ENCODE measurements at places on chromosomes 1 and 21.
A peak's percentile ranks its signal among the peaks of the same experiment; 100 is the strongest.

DNA sequence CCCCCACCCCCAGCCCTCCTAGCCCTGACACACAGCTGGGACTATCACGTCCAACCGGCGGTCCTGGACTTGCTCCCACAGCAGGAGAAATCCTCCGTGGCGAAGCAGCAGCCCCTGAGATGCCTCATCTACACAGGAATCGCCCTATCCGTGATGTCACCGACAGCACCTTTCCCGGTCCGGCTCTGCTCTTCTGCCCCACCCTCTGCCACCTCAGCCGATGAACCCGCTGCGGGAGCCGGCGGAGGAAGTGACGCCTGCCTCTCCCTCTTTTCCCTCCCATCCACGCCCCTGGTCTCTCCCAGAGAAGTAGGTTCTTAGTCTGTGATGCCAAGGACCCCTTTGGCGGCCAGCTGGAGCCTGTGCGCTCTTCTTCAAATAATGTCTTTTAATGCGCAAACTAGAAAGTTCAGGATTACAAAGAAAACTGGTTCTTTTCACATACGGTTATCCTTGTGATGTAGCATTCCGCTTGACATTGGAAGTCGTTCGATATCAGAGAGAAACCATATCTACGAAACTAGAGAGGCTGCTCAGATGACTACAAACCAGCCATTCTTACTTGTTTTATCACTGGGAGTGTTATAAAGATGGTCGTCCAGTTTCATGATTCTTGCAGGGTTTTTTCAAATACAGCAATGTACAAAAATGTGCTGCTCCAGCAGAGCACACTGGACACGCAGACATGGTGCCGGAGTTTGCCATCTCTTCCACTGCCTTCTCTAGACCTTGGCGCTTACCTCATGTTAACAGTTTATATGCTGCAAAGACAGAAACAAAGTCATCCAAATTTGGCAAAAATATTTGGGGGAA lies 120.3 kb downstream of the PPIAL4G start:
- H3K36me3 ChIP-seq: no peaks in the 10 kb centered on the region
- peak overlapping the region; percentile 7 for H3K4me3 ChIP-seq
- no peaks in the 10 kb centered on the region for H3K27me3 ChIP-seq

- no peak overlapping the region for H3K4me3 ChIP-seq
- H3K27ac ChIP-seq: no peak overlapping the region
- H3K27me3 ChIP-seq: no peaks in the 10 kb centered on the region
- DNase-seq: peak; percentile 42
- H3K4me1 ChIP-seq: no peaks in the 10 kb centered on the region
These were observed 66.6 kb downstream of the TRIM11 start for GRCh38 chr1:228339766-228340685.

DNA sequence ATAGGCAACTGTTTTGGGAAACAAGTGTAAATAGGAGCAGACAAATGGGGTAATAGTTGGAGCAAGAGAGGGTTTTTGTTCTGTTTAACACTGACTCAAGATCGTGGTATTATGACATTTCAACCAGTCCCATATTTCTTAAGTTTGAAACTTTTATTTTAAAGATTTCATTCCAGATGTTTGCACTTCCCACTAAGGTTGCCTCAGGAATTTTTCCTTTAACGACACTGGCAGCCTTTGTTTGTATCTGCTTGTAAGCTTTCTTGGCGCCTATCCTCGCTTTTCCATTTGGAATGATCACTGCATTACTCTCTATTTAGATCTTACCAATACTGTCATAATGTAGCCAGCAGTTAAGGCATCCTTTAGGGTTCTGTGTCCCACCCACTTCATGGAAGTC lies 67.7 kb downstream of the ALG6 start:
- H3K27me3 ChIP-seq: no peaks in the 10 kb centered on the region
- H3K4me3 ChIP-seq: no peak overlapping the region
- H3K4me1 ChIP-seq: no peaks in the 10 kb centered on the region
- H3K36me3 ChIP-seq: no peaks in the 10 kb centered on the region

DNA sequence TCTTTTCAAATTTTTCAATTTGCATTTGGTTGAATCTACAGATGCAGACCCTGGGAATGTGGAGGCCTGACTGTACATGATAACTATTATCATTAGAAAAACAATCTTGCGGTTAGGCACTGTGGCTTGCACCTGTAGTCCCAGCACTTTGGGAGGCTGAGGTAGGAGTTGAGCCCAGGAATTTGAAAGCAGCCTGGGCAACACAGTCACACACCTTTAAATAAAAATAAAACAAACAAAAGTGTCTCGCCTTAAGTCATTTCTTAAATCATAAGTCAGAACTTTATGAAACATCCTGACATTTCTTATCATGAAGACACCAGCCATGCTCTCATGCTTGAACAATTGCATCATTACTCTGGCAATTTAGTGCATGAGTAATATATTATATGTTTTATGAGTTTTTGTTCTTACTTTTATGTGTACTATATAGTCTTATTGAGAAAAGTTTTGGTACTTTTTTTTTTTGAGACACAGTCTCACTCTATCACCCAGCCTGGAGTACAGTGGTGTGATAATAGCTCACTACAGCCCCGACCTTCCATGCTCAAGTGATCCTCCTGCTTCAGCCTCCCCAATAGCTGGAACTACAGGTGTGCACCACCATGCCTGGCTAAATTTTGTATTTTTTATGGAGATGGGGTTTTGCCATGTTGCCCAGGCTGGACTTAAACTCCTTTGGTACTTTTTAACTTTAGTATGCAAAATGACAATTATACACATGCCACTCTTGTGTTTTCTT lies 7.8 kb downstream of the TBX19 start:
- H3K4me3 ChIP-seq: no peak overlapping the region
- H3K36me3 ChIP-seq: no peaks in the 10 kb centered on the region
- DNase-seq: no peak
- H3K4me1 ChIP-seq: no peaks in the 10 kb centered on the region
- no peak overlapping the region for H3K27ac ChIP-seq

GRCh38 chr1:163535807-163536206 lies 214.1 kb downstream of the NUF2 start:
- H3K4me3 ChIP-seq: no peak overlapping the region
- no peaks in the 10 kb centered on the region for H3K36me3 ChIP-seq
- H3K27me3 ChIP-seq: no peaks in the 10 kb centered on the region
- no peak overlapping the region for H3K27ac ChIP-seq
- DNase-seq: no peak

- H3K27me3 ChIP-seq: no peaks in the 10 kb centered on the region
- no peaks in the 10 kb centered on the region for H3K36me3 ChIP-seq
- no peaks in the 10 kb centered on the region for H3K4me1 ChIP-seq
- H3K4me3 ChIP-seq: no peak overlapping the region
- no peak for DNase-seq
These were observed 23.2 kb downstream of the KANK4 start for GRCh38 chr1:62295921-62296491.

GRCh38 chr1:57599236-57599994 lies 175.6 kb upstream of the DAB1 start:
- H3K4me1 ChIP-seq: no peaks in the 10 kb centered on the region
- DNase-seq: no peak
- no peak overlapping the region for H3K4me3 ChIP-seq
- no peaks in the 10 kb centered on the region for H3K36me3 ChIP-seq
- H3K27me3 ChIP-seq: no peaks in the 10 kb centered on the region

DNA sequence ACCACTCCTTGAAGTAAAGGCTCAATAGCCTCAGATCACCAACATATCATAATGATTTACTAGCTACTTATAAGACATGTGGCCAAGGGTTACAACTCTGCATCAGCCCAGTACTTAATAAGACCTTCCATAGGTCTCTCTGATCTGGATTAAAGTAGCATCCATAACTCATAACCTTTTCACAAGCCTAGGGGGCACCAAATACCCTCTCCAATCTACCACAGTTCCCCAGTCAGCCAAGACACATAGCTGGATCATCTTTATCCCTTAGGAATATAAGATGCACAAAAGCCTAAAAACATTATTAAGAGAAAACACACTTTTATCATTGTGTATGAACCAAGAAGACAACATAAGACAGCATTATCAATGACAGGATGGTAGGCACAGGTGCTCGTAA lies 22.1 kb downstream of the SSX2IP start:
- no peaks in the 10 kb centered on the region for H3K27me3 ChIP-seq
- DNase-seq: no peak
- no peaks in the 10 kb centered on the region for H3K4me1 ChIP-seq
- H3K36me3 ChIP-seq: no peaks in the 10 kb centered on the region
- H3K27ac ChIP-seq: no peak overlapping the region
- H3K4me3 ChIP-seq: no peak overlapping the region

DNA sequence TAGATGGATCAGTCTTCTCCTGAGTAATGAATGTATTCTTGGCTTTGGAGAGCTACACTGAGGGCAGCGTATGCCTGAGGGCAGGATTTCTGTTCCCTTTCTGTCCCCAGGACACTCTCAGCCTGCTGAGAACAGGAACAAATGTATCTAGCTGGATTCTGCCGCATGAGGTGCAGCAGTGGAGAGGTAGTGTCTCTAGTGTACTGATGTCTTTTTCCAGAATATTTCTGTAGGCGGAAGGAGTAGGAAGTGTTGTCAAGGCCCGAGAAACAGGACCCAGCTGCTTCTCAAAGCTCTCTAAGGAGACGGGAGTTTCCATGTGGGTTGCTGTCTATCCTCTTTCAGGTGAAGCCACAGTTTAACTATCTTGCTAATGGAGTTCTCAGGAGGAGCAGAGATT lies 65.5 kb downstream of the MT1HL1 start:
- no peaks in the 10 kb centered on the region for H3K4me1 ChIP-seq
- no peak for DNase-seq
- no peaks in the 10 kb centered on the region for H3K36me3 ChIP-seq
- H3K27me3 ChIP-seq: no peaks in the 10 kb centered on the region
- no peak overlapping the region for H3K4me3 ChIP-seq
- H3K27ac ChIP-seq: no peak overlapping the region

DNA sequence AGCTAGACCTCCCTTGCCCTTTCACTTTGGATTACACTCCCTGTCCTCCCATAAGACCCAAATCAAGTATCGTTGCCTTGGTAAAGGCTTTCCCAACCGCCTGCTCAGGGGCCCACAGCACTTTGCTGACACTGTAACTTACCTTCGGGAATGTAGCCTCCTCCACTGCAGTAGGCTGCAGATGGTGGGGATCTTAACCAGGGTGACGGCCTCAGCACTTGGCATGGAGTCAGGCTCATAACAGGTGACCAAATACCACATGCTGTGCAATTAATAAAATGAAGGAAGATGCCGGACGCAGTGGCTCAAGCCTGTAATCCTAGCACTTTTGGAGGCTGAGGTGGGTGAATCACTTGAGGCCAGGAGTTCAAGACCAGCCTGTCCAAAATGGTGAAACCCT lies 88.7 kb upstream of the IRF2BP2 start:
- H3K27ac ChIP-seq: no peak overlapping the region
- no peaks in the 10 kb centered on the region for H3K4me1 ChIP-seq
- H3K27me3 ChIP-seq: no peaks in the 10 kb centered on the region
- DNase-seq: no peak

GRCh38 chr1:181129771-181130606 lies 41.5 kb downstream of the IER5 start:
- DNase-seq: no peak
- peak overlapping the region; percentile 76 for H3K27ac ChIP-seq
- peaks cover 30% of the 10 kb centered on the region for H3K4me1 ChIP-seq
- H3K36me3 ChIP-seq: no peaks in the 10 kb centered on the region

DNA sequence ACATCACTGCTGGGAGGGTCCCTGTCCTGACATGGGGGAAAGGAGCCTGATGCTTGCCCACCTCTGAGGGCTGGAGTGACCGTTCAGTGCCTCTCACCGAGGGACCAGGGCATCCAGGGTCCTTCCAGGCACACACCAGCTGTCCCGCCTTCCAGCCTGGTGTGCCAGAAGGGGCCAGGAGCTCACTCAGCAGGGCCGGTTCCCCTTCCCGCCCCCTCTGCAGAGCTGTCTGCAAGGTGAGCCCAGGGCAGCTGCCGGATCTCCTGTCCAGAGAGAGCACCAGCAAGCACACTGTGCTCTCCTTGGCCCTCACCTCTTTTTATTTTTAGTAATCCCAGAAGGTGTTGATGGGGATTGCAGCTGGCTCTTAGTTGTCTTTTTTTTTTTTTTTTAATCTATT lies 16.9 kb downstream of the H6PD start:
- peaks cover 13% of the 10 kb centered on the region for H3K36me3 ChIP-seq
- H3K4me1 ChIP-seq: peaks cover 2% of the 10 kb centered on the region
- no peak overlapping the region for H3K4me3 ChIP-seq
- peak overlapping the region; percentile 85 for H3K27ac ChIP-seq

GRCh38 chr1:6443339-6444115 lies 19.0 kb downstream of the ESPN start:
- peaks cover 18% of the 10 kb centered on the region for H3K4me1 ChIP-seq
- DNase-seq: no peak
- H3K4me3 ChIP-seq: no peak overlapping the region
- no peaks in the 10 kb centered on the region for H3K36me3 ChIP-seq
- peaks cover 21% of the 10 kb centered on the region for H3K27me3 ChIP-seq
- no peak overlapping the region for H3K27ac ChIP-seq

DNA sequence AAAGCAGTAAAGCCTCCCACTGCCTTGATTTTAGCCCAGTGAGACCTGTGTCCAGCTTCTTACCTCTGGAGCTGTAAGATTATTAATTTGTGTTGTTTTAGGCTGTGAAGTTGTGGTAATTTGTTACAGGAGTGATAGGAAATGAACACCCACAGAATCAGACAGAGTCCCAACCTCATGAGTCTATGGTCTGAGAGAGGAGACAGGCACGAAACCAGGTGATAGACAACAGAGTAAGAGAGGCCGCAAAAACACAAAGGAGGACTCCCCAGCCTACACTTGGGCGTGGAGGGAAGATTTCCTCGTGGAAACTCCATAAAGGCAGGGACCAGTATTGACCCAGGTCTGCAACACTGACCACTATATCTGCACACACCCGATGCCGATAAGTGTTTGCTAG lies 234.6 kb upstream of the JUN start:
- H3K4me1 ChIP-seq: peaks cover 3% of the 10 kb centered on the region
- no peak overlapping the region for H3K4me3 ChIP-seq
- no peaks in the 10 kb centered on the region for H3K27me3 ChIP-seq
- H3K36me3 ChIP-seq: no peaks in the 10 kb centered on the region
- no peak overlapping the region for H3K27ac ChIP-seq

GRCh38 chr1:234562334-234562733 lies 47.6 kb downstream of the IRF2BP2 start:
- H3K27ac ChIP-seq: no peak overlapping the region
- no peaks in the 10 kb centered on the region for H3K4me1 ChIP-seq
- no peaks in the 10 kb centered on the region for H3K36me3 ChIP-seq

GRCh38 chr1:32899586-32900296 lies 1.4 kb downstream of the TMEM54 start:
- no peaks in the 10 kb centered on the region for H3K36me3 ChIP-seq
- no peak for DNase-seq
- H3K4me3 ChIP-seq: peak overlapping the region; percentile 96
- H3K4me1 ChIP-seq: no peaks in the 10 kb centered on the region

DNA sequence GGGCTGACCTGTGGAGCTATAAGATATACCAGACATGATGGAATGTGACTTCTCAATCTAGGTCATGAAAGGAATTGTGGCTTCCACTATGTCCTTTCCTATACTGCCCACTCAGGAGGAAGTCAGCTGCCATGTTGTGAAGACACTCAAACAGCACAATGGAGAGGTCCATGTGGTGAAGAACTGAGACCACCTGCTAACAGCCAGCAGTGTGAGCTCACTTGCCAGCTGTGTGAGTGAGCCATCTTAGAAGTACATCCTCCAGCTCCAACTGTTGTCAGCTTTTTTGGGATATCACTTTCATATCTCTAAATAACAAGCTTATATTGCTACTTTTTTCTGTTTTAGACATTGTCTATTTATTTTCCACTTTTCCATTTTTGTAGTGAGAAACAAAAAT lies 29.7 kb downstream of the OLFML3 start:
- H3K4me1 ChIP-seq: no peaks in the 10 kb centered on the region
- no peak overlapping the region for H3K4me3 ChIP-seq
- H3K27me3 ChIP-seq: no peaks in the 10 kb centered on the region
- H3K27ac ChIP-seq: no peak overlapping the region

Measured in Peyer's patch (tissue), 4 donors.